ENCODE measurements at places on chromosomes 3 and 15. TPM values are rescaled to one million over a fixed set of nuclear protein-coding genes. Genes with fewer than 3 reads are reported as not detected.

The OCA2 gene
- total RNA-seq = not detected

GRCh38 chr3:21094686-21095085 lies 656.3 kb downstream of the ZNF385D start:
- H3K4me3 ChIP-seq = no peak overlapping the region
- no peaks in the 10 kb centered on the region for H3K4me1 ChIP-seq
- no peak for DNase-seq
- H3K27ac ChIP-seq = no peak overlapping the region
- H3K27me3 ChIP-seq = no peaks in the 10 kb centered on the region

- DNase-seq = no peak
- no peaks in the 10 kb centered on the region for H3K36me3 ChIP-seq
- no peaks in the 10 kb centered on the region for H3K4me1 ChIP-seq
- H3K27ac ChIP-seq = no peak overlapping the region
- no peaks in the 10 kb centered on the region for H3K27me3 ChIP-seq
- no peak overlapping the region for H3K4me3 ChIP-seq
Observed at GRCh38 chr3:69825446-69825845, 86.2 kb downstream of the MITF start.

GRCh38 chr15:61780278-61780980 lies 279.8 kb downstream of the VPS13C start:
- no peak overlapping the region for H3K4me3 ChIP-seq
- peaks cover 24% of the 10 kb centered on the region for H3K27me3 ChIP-seq
- H3K36me3 ChIP-seq = no peaks in the 10 kb centered on the region
- no peaks in the 10 kb centered on the region for H3K4me1 ChIP-seq

The ARPIN gene
- not detected for total RNA-seq

The FOXB1 gene
- 0.68 TPM for total RNA-seq

- H3K4me1 ChIP-seq = peaks cover 9% of the 10 kb centered on the region
- H3K27ac ChIP-seq = no peak overlapping the region
- H3K4me3 ChIP-seq = no peak overlapping the region
Observed at GRCh38 chr15:63284335-63284734, 6.9 kb downstream of the APH1B start.

- no peaks in the 10 kb centered on the region for H3K4me1 ChIP-seq
- H3K27ac ChIP-seq = no peak overlapping the region
- H3K36me3 ChIP-seq = peaks cover 50% of the 10 kb centered on the region
- no peaks in the 10 kb centered on the region for H3K27me3 ChIP-seq
- H3K4me3 ChIP-seq = no peak overlapping the region
Observed at GRCh38 chr15:28246605-28247004, 75.4 kb downstream of the HERC2 start.

GRCh38 chr3:38003371-38003816 lies 12.8 kb downstream of the VILL start:
- H3K27ac ChIP-seq = no peak overlapping the region
- H3K27me3 ChIP-seq = no peaks in the 10 kb centered on the region
- H3K4me1 ChIP-seq = peaks cover 24% of the 10 kb centered on the region

GRCh38 chr3:124442463-124442862 lies 287.8 kb upstream of the UMPS start:
- H3K4me3 ChIP-seq = no peak overlapping the region
- peaks cover 2% of the 10 kb centered on the region for H3K27me3 ChIP-seq
- no peak overlapping the region for H3K27ac ChIP-seq
- no peaks in the 10 kb centered on the region for H3K4me1 ChIP-seq

GRCh38 chr3:15102836-15103235 lies 3.9 kb upstream of the RBSN start:
- peaks cover 9% of the 10 kb centered on the region for H3K27me3 ChIP-seq
- peaks cover 6% of the 10 kb centered on the region for H3K36me3 ChIP-seq
- H3K4me1 ChIP-seq = peaks cover 25% of the 10 kb centered on the region
- H3K27ac ChIP-seq = no peak overlapping the region
- DNase-seq = no peak
- H3K4me3 ChIP-seq = no peak overlapping the region

- peaks cover 10% of the 10 kb centered on the region for H3K4me1 ChIP-seq
- no peak for DNase-seq
- no peaks in the 10 kb centered on the region for H3K27me3 ChIP-seq
- no peak overlapping the region for H3K27ac ChIP-seq
Observed at GRCh38 chr15:74651242-74651741, 35.7 kb downstream of the CLK3 start.

The GOLGA8G gene
- total RNA-seq = not detected

- H3K4me1 ChIP-seq = peaks cover 4% of the 10 kb centered on the region
- H3K27ac ChIP-seq = no peak overlapping the region
- H3K27me3 ChIP-seq = no peaks in the 10 kb centered on the region
- H3K36me3 ChIP-seq = peaks cover 28% of the 10 kb centered on the region
- DNase-seq = no peak
Observed at GRCh38 chr15:78291698-78292097, 7.7 kb downstream of the SKIC8 start.

DNA sequence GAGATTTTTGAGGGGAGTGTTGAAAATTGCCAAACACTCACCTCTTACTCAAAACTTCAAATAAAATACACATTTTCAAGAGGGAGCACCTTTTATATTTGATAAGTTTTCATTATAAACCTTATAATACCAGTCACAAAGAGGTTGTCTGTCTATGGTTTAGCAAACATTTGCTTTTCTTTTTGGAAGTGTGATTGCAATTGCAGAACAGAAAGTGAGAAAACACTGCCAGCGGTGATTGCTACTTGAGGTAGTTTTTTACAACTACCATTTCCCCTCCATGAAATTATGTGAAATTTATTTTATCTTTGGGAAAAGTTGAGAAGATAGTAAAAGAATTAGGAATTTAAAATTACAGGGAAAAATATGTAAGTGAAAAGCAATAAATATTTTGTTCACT lies 20.1 kb downstream of the DIPK2A start:
- peaks cover 12% of the 10 kb centered on the region for H3K4me1 ChIP-seq
- no peak overlapping the region for H3K27ac ChIP-seq
- no peaks in the 10 kb centered on the region for H3K27me3 ChIP-seq
- no peak overlapping the region for H3K4me3 ChIP-seq
- DNase-seq = no peak

The ZNF80 gene
- 0.21 TPM for total RNA-seq

DNA sequence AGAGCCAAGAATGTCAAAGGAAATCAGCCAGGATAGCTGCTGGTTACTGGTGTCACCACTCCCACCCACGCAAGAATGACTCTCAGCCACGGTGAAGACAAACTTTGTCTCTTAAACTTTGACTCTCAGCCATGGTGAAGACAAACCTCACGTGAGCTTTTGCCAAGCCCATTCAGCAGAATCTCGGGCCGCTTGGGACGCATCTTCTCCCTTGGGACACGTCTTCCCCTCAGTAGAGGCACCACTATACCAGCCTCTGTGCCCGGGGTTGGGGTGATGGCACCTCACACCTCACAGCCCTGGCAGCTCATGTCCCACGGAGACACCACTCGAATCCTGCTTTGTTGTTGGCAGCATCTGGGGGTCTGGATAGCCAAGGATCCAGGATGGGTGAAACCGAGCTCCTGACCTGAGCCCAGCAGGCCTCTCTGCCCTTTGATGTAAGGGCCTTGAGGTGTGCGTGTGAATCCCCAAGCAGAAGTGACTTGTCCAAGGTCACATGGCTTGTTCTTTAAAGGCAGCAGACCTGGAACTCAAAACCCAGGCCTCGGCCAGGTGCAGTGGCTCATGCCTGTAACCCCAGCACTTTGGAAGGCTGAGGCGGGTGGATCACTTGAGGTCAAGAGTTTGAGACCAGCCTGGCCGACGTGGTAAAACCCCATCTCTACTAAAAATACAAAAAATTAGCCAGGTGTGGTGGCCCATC lies 21.8 kb downstream of the RBPMS2 start:
- peaks cover 13% of the 10 kb centered on the region for H3K27me3 ChIP-seq
- H3K4me3 ChIP-seq = no peak overlapping the region
- peaks cover 2% of the 10 kb centered on the region for H3K4me1 ChIP-seq
- H3K27ac ChIP-seq = no peak overlapping the region
- DNase-seq = no peak

GRCh38 chr3:189937302-189938127 lies 183.2 kb downstream of the P3H2 start:
- DNase-seq = no peak
- H3K27ac ChIP-seq = no peak overlapping the region
- no peaks in the 10 kb centered on the region for H3K4me1 ChIP-seq
- H3K36me3 ChIP-seq = no peaks in the 10 kb centered on the region

- no peaks in the 10 kb centered on the region for H3K27me3 ChIP-seq
- H3K4me1 ChIP-seq = no peaks in the 10 kb centered on the region
- no peak overlapping the region for H3K4me3 ChIP-seq
- H3K27ac ChIP-seq = no peak overlapping the region
- no peaks in the 10 kb centered on the region for H3K36me3 ChIP-seq
Observed at GRCh38 chr15:36659917-36660316, 80.5 kb downstream of the CDIN1 start.

DNA sequence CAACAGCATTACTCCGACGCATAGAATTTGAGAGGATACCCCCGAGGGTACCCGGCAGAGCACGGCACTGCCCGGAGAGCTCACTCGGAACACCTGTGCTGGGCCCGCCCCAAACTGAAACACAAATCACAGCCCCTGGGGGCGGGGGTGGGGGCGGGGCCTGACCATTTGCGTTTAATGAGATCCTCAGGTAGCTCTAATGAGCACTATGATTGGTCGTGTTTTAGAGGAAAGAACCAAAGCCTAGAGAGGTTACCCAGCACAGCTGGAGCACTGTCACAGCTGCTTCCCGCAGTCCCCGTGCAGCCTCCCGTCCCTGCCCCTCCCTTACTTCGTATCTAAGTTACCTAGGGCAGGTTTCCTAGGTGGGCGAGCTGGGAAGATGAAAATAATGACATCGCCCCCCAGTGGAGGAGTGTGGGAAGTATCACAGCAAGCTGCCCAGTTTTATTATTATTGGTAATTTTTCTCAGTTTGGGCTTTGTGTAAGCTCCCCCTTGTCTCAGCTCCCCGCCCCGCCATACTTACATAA lies 187.1 kb downstream of the PDE8A start:
- H3K27me3 ChIP-seq = peaks cover 39% of the 10 kb centered on the region
- H3K36me3 ChIP-seq = no peaks in the 10 kb centered on the region
- peak; percentile 68 for DNase-seq
- H3K4me1 ChIP-seq = no peaks in the 10 kb centered on the region
- H3K4me3 ChIP-seq = no peak overlapping the region

The VIPR1 gene
- total RNA-seq = 0.80 TPM

- H3K4me3 ChIP-seq = no peak overlapping the region
- peaks cover 22% of the 10 kb centered on the region for H3K36me3 ChIP-seq
- peaks cover 18% of the 10 kb centered on the region for H3K4me1 ChIP-seq
- no peaks in the 10 kb centered on the region for H3K27me3 ChIP-seq
- H3K27ac ChIP-seq = no peak overlapping the region
Observed at GRCh38 chr3:112371569-112371968, 38.6 kb downstream of the CD200 start.

The GOLGA8J gene
- not detected for total RNA-seq

- H3K36me3 ChIP-seq = peaks cover 45% of the 10 kb centered on the region
- no peak for DNase-seq
- no peaks in the 10 kb centered on the region for H3K27me3 ChIP-seq
- no peak overlapping the region for H3K27ac ChIP-seq
- H3K4me3 ChIP-seq = no peak overlapping the region
- H3K4me1 ChIP-seq = peaks cover 7% of the 10 kb centered on the region
Observed at GRCh38 chr15:30675126-30675525, 49.2 kb downstream of the ARHGAP11B start.

- H3K27me3 ChIP-seq = no peaks in the 10 kb centered on the region
- no peak overlapping the region for H3K4me3 ChIP-seq
- DNase-seq = no peak
- peaks cover 75% of the 10 kb centered on the region for H3K4me1 ChIP-seq
Observed at GRCh38 chr15:60390871-60391501, 6.8 kb downstream of the ANXA2 start.

The SLC51A gene
- total RNA-seq = not detected

- H3K27ac ChIP-seq = no peak overlapping the region
- H3K4me1 ChIP-seq = peaks cover 4% of the 10 kb centered on the region
- DNase-seq = no peak
- H3K36me3 ChIP-seq = no peaks in the 10 kb centered on the region
Observed at GRCh38 chr15:62940755-62941361, 101.7 kb upstream of the TPM1 start.

DNA sequence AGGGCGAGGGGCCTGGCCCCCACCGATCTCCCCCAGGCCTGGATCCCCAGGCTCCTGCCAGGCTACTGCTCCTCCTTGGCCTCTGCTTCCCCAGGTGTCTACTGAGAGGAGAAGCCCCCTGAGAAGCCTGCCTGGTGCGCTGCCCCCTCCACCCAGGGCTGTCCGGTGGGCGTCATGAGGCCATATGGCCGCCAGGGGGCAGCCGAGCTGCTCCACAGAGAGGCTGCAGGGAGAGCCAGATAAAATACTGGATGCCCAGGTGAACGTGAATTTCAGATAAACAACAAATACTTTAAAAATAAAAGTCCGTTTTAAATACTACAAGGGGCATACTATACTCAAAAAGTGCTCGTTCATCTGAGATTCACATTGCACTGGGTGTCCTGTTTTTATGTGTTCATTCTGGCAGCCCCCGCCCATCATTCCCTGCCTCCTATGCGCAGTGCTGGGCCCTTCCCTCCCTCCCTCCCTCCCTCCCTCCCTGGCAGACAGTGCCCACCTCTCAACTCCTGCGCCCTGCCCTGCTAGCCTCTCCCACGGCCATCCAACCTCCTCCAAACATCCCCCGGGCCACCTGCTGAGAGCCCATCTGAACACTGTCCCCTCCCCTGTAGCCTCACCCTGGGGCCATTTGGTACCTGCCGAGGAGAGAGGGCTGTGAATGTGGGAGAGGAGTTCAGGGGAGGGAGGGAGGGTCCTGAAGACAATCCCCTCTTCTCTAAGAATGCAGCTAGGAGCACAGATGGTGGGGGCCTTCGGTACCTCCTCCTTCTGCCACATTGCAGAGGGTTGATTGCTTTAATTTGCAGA lies 29.6 kb downstream of the PSTPIP1 start:
- H3K4me1 ChIP-seq = peaks cover 52% of the 10 kb centered on the region
- H3K27me3 ChIP-seq = no peaks in the 10 kb centered on the region
- H3K36me3 ChIP-seq = peaks cover 63% of the 10 kb centered on the region
- no peak overlapping the region for H3K4me3 ChIP-seq
- peak overlapping the region; percentile 98 for H3K27ac ChIP-seq
- DNase-seq = peak; percentile 91

The C15orf62 gene
- 0.51 TPM for total RNA-seq

The CPLX3 gene
- total RNA-seq = 0.09 TPM

DNA sequence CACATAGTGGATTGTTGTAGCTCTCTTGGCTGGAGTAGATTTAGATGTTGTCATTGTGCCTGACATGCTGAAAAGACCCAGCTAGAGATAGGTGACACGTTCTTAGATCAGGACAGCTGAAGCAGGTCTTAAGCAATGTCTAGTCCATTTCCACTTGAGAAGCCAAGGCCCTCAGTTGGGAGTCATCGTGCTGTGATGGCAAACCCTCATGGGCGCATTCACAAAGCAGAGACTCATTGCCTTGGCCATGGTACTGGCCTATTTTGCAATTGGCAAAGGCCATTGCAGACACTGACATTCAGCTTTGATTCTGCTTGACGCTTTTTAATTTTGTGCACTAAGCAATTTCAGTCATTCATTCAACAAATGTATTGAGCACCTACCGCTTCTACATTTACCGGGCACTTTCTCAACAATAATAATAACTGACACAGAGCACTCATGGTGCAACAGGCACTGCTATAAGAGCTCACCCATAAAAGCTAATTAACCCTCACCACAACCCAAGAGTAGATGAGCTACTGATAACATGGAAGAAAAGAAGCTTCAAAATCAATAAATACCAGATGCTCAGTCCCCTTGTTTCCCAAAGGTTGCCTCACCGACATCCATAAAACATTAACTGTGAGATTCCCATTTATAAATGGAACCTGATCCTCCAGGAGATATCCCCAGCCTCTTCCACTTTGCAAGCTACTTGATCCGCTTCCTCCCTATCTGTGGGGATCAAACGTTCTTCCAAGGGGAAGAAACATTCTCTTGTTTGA lies 200.1 kb downstream of the TLE3 start:
- H3K36me3 ChIP-seq = no peaks in the 10 kb centered on the region
- H3K4me3 ChIP-seq = no peak overlapping the region
- H3K27me3 ChIP-seq = peaks cover 38% of the 10 kb centered on the region
- no peak for DNase-seq
- H3K4me1 ChIP-seq = no peaks in the 10 kb centered on the region

Measured in activated CD4-positive, alpha-beta T cell treated with anti-CD3 and anti-CD28 coated beads, Interleukin-2, amount 10 ng/mL, durations not matched to agents 24 days and 14 days (primary cell).